H1 (cell line): ENCODE measurements at places on chromosomes 7 and 10. TPM values are rescaled to one million over a fixed set of nuclear protein-coding genes. Genes with fewer than 3 reads are reported as not detected.

DNA sequence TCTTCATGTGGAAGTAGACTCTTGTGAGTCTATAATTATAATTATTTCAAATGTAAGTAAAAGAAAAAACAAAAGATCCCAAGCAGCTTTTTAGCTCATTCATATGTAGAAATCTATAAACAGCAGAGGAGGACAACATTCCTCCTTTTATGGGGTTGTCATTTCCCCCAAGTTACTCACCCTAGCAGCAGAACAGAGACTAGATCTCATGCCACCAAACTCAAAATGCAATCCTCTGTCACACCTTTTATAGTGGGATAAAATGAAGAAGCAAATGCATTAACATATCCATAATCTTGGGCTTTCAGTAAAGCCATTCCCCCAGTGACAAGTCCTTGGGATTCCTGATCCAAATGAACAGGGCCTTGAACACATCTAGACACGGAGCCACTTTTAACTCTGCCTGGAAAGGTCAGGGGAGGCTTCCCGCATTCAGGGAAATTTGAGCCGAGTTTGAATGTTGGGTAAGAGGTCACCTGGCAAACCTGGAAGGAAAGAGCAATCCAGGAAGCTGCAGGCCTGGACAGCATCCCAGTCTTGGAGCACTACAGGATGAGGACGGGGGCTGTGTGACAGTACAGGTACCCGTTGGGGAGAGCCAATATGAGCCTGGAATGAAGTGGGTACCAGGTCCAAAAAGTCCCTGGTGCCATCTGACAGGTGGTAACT lies 76.4 kb downstream of the DOCK4 start:
- H3K4me3 ChIP-seq: no peak overlapping the region
- H3K27me3 ChIP-seq: no peaks in the 10 kb centered on the region
- no peaks in the 10 kb centered on the region for H3K36me3 ChIP-seq
- no peak overlapping the region; the same call in 1 of the 2 replicates for H3K27ac ChIP-seq
- H3K4me1 ChIP-seq: peaks cover 12% of the 10 kb centered on the region

- H3K4me3 ChIP-seq: no peak overlapping the region
- no peaks in the 10 kb centered on the region for H3K4me1 ChIP-seq
- H3K36me3 ChIP-seq: no peaks in the 10 kb centered on the region
Observed at GRCh38 chr10:104527013-104527412, 114.1 kb upstream of the SORCS3 start.

GRCh38 chr10:75803121-75803520 lies 371.7 kb downstream of the LRMDA start:
- no peaks in the 10 kb centered on the region for H3K4me1 ChIP-seq
- H3K4me3 ChIP-seq: no peak overlapping the region
- no peaks in the 10 kb centered on the region for H3K27me3 ChIP-seq
- no peak overlapping the region for H3K27ac ChIP-seq

GRCh38 chr10:103648251-103648635 lies 154.7 kb downstream of the NEURL1 start:
- DNase-seq: no peak
- no peak overlapping the region for H3K4me3 ChIP-seq
- peaks cover 32% of the 10 kb centered on the region for H3K4me1 ChIP-seq
- no peaks in the 10 kb centered on the region for H3K36me3 ChIP-seq

The STEAP1B gene
- polyA plus RNA-seq: 3.8 and 5.4 TPM in 2 replicates
